ENCODE measurements at places on chromosomes 4 and X.

- no peak for DNase-seq
Measured at GRCh38 chr4:65033899-65034298, 624.6 kb upstream of the TECRL start.

DNA sequence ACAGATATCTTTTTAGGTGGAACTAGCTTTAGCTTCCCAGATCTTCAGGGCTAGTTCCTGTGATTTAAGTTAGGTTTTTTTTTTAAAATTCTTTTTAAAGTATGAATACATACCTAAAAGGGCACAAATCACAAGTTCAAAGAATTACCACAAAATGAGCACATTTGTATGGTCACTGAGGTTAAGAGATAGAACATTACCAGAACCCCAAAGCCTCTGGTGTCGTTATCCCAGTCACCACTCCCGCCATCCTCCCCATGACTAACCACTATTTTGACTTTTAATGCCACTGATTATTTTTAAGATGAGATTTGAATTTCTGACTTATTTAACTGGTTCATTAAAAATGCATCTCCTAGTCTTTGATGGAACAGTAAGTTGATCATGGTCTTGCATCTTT is 5.4 kb downstream of the PGK1 start:
- DNase-seq: no peak

DNA sequence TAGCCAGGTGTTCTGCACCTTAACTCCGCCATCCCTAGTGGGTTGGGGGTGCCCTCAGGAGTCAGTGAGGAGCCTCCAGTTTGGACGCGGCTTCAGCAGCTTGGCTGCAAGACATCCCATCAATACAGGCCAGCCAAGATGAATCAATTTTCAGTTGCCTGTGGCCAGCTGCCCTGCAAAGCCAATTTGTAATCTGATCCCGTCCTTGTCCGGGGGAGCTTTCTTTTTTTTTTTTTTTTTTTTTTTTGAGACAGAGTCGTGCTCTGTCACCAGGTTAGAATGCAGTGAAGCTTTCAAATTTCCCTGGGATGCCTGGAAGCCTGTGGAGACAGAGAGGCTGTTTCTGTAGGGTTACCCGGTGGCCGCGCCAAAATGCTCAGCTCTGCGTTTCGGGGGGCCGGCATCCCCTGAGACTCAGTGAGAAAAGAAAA is 192.5 kb downstream of the ASMT start:
- no peak for DNase-seq

GRCh38 chr4:165784672-165785071 is 88.4 kb upstream of the TLL1 start:
- DNase-seq: no peak

- no peak for DNase-seq
Measured at GRCh38 chr4:81505726-81506125, 34.0 kb upstream of the RASGEF1B start.

DNA sequence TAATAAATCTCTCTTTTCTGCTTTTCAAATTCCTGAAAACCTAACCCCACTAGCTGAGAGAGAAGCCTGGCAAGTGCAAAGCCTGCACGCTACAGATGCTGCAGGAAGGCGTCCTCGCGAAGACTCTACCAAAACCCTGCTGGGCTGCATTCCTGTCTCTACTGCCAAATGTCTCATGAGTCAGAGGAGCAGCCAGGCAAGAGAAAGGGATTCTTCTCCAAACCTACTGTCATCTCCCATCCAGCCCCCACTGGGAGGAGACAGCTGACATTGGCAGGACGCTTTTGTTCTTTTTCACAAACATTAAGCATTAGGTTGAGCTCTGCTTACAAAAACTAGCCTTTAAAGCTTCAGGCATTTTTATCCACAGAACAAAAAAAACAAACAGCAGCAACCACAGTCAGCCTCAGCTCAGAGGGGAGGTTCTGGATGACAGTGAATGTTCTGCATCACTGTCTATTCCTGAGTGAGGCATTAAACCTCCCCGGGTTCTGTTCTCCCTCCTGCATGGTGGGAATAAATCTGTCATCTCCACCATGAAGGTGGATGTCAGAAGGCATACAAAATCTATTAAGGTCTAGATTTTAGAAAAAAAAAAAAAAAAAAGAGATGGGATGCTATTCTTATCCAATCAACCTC is 18.0 kb downstream of the CRMP1 start:
- no peak for DNase-seq

DNA sequence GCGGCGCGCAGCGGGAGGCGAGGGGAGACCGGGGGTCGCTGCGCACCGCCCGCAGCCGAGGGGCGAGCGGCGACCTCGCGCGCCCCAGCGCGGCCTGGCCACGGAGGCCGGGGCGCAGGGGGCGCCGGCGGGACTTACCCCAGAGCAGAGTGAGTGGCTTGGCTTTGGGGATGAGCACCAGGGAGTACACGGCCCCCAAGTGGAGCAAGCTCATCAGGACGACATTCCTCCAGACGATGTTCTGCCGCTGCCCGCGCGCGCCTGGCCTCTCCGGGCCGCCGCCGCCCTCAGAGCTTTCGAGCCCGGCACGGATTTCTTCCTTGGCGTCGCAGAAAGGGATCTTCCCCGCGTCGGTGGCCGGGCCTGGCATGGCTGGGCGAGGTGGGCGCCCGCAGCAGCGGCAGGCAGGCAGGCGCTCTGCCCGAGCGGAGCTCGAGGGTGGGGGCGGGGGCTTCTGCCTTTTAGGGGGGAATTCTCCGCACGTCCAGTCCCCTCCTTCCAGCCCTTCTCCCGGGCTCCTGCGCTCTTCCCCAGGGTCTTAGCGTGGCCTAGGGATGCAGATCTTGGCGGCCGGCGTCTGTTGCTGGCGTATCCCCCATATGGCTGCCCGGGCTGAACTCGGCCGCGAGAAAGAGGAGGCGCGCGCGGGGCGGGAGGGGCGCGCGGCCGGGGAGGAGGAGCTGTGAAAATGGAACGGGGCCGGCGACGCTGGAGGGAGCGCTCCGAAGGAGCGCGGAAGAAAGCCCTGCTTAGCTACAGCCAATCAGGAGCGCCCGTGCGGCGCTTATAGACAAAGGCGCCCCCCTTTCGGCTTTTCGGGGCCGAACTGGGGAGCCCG is at the start of gene SCD5:
Gene SCD5, minus strand, starts transcription at position 629 of the 838 bp plus-strand sequence. Its CDS starts 259 bp downstream, at position 370.
- peak; percentile 7 for DNase-seq

- no peak for DNase-seq
Measured at GRCh38 chr4:133801883-133802282, 399.7 kb downstream of the PABPC4L start.

DNA sequence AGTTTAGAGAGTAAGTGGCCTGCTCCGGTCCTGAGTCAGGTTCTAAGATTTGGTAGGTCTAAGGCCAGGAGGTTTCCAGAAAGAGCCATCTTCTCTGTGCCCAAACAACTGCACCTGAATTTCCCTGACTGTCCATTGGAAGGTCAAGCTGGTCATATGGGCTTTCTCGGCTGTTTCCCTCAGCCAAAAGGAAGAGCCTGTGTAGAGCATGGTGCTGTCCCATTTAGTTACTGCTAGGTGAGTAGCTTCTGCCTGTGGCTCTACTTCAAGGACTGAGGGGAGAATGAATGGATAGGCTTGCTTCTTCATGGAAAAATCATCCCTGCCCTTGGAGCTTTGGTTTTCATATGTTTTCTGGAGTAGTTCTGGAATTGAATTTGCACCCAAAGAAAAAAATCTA is 33.7 kb downstream of the NHSL2 start:
- DNase-seq: no peak

- DNase-seq: no peak
Measured at GRCh38 chr4:116942315-116942714, 143.1 kb downstream of the TRAM1L1 start.

GRCh38 chr4:169225058-169225751 is 45.6 kb downstream of the SH3RF1 start:
- no peak for DNase-seq

DNA sequence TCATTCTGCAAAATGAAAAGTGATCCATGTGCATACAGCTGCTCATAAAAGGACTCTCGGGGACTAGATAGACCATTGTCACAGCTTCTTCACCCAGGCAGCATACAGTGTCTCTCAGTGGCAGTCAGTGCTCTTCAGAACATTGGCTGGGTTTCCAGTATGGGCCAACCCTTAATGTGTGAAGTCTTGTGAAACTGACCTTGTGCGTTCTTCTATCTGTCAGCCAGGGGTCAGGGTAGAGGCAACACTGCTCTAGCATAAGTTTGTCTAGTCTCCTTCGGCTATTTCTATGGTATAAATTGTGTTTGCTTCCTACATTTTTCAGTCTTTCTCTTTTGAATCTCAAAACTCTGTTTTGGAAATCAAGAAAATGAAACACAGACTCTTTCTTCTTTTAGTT is 37.0 kb upstream of the SMIM31 start:
- no peak for DNase-seq

- peak; percentile 5 for DNase-seq
Measured at GRCh38 chr4:75289914-75290582, 224.2 kb downstream of the RCHY1 start.

DNA sequence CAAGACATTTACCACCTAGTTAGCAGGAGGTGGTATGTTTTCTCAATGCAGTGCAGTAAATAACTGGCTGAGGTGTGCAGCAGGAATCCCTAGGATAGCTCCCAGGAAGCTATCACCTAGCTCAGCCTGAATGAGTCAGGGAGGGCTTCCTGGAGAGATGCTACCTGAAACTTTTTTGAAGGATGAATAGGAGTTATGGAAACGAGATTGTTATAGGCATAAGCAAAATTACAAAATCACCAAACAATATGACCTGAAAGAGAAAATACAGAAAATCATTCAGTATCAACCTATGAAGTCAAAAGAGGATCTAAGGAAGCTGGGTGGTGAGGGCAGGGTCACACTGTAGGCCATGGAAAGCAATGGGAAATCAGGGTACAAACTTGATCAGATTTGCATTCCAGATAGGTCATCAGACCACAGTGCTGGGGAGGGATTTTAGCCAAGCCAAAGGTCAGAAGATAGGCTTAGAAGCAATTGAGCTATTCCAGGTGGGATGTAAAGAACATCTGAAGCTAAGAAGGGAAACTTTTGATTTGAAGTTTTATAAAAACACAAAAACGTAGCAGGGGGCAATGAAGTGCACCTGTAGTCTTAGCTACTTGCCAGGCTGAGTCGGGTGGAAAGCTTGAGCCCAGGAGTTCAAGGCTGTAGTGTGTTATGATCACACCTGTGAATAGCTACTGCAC is 11.3 kb downstream of the AREG start:
- DNase-seq: no peak

DNA sequence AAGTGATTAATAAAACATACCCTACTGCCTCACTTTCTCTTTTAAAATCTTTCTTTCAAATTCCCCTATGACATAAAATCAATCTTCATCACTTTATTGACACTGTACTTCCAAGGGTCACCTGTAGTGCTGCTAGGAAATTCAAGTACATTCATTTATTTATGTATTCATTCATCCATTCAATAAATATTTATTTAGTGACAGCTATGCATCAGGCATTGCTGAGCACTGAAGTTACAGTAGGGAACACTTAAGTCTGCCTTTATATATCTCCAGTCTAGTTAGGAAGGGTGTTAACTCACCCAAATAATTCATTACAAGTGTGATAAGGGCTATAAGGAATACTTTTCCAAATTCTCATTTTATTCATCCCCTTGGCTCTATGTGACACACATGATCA is 2.3 kb downstream of the SYTL5 start:
- DNase-seq: no peak

DNA sequence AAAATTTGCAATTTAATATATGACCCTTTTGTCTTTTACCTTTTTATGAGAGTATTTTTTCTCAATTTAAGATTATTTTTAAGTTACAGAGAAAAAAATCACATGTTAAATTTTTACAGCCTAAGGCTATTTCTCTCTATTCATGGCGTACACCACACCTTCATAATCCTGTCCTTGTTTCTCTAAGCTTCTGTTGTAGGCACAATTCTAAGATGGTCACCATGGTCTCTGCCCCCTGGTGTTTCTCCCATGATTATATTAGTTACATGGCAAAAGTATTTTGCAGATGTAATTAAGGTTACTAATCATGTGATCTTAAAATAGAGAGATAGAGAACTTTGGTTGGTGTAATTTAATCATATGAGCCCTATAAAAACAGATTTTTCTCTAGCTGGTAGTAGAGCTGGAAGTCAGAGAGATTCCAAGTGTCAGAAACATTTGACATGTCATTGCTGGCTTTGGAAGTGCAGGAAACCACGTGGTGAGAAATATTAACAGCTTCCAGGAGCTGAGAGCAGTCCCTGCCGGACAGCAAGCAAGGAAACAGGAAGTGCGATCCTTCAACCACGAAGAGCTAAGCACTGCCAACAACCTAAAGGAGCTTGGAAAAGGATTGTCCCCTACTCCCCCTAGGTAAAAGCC is 89.8 kb downstream of the EIF4E start:
- DNase-seq: no peak

- no peak for DNase-seq
Measured at GRCh38 chr4:56772134-56772533, 49.4 kb downstream of the SPINK2 start.

DNA sequence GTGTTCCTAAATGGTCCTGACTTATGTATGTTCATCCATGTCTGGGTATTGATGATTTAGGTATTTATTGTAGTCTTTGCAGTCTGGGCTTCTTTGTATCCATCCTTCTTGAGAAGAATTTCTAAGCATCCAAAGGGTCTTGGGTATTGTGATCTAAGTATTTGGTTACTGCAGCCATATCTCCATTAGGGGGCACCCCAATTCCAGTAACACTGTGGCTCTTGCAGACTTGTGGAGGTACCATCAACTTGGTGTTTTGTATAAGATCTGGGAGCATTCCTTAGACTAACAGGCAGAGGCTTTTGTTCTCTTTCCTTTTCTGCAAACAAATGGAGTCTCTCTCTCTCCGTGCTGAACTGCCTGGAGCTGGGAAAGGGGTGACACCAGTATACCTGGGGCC is 113.7 kb upstream of the NEXMIF start:
- DNase-seq: no peak

GRCh38 chr4:186144198-186144945 is 39.9 kb downstream of the FAM149A start:
- no peak for DNase-seq

DNA sequence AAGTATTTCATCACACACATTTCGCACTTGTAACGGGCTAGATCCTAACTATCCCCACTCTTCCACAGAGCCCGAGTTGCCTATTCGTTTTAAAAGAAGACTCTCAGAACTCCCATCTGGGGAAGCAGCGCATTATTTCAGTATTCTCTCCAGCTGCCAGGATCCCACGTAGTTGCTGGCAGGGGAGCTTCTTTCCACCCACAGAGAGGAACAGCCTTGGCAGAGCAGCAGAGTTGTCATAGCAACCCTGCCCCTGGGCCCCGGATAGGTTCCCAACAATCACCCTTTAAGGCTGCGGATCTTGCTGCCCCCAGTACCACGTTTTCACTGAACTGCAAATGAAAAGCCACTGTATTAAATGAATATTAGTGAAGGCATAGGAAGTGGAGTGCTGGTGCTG is 106.7 kb downstream of the GPM6A start:
- DNase-seq: no peak
